Kidney (tissue), 22 donors: ENCODE measurements at places on chromosomes 1 and 21. TPM values are rescaled to one million over a fixed set of nuclear protein-coding genes. Genes with fewer than 3 reads are reported as not detected.

CTBS gene
- 32.0 TPM for total RNA-seq

CLDN17 gene
- not detected for total RNA-seq

RGS16 gene
- 4.2 TPM for total RNA-seq

FCGR2B gene
- 19.7 TPM for total RNA-seq

AZIN2 gene
- total RNA-seq: 4.9 TPM

PRRX1 gene
- 8.1 TPM for total RNA-seq

LORICRIN gene
- total RNA-seq: not detected

TAF13 gene
- 39.8 TPM for total RNA-seq

MXRA8 gene
- 26.0 TPM for total RNA-seq

RNU5D-1 gene
- total RNA-seq: not detected

CFAP45 gene
- total RNA-seq: 1.0 TPM

PGLYRP4 gene
- total RNA-seq: not detected

C1QA gene
- 238 TPM for total RNA-seq

APOBEC4 gene
- total RNA-seq: not detected

NIBAN1 gene
- total RNA-seq: 25.4 TPM

SPRR5 gene
- total RNA-seq: not detected

GJB5 gene
- not detected for total RNA-seq

EXTL1 gene
- 0.28 TPM for total RNA-seq

ZNF684 gene
- 9.5 TPM for total RNA-seq

GJC2 gene
- 6.0 TPM for total RNA-seq

TACSTD2 gene
- 502 TPM for total RNA-seq

PODN gene
- total RNA-seq: 8.1 TPM

S100B gene
- total RNA-seq: 6.9 TPM

UBE2U gene
- not detected for total RNA-seq

RIPPLY3 gene
- total RNA-seq: 0.31 TPM

KCNJ9 gene
- total RNA-seq: not detected

ATP5IF1 gene
- 172 TPM for total RNA-seq

TMEM79 gene
- 2.7 TPM for total RNA-seq

SPATA21 gene
- not detected for total RNA-seq

CD48 gene
- 20.5 TPM for total RNA-seq

CFAP74 gene
- not detected for total RNA-seq

ZNF669 gene
- 7.8 TPM for total RNA-seq

CYP4A22 gene
- total RNA-seq: 4.1 TPM

TCP10L gene
- 2.2 TPM for total RNA-seq

FAM78B gene
- total RNA-seq: 1.4 TPM

PLCH2 gene
- 8.7 TPM for total RNA-seq

S100A7 gene
- not detected for total RNA-seq

ITLN2 gene
- total RNA-seq: not detected

FAM110D gene
- 8.1 TPM for total RNA-seq

ATAD3C gene
- 10.0 TPM for total RNA-seq

FALEC gene
- not detected for total RNA-seq

CTNNBIP1 gene
- total RNA-seq: 21.9 TPM

LRRC38 gene
- total RNA-seq: not detected

PLA2G2C gene
- total RNA-seq: 0.31 TPM

NCAM2 gene
- 0.82 TPM for total RNA-seq

OR2T33 gene
- total RNA-seq: not detected

PYHIN1 gene
- 3.9 TPM for total RNA-seq

ADAMTS1 gene
- total RNA-seq: 343 TPM

ARL8A gene
- total RNA-seq: 72.2 TPM

SLC25A34 gene
- total RNA-seq: 1.5 TPM

GBP2 gene
- total RNA-seq: 41.8 TPM

CLCA1 gene
- not detected for total RNA-seq

ITLN1 gene
- total RNA-seq: not detected

TGFBR3 gene
- total RNA-seq: 57.9 TPM
